GM06990 (cell line): ENCODE measurements at places on chromosomes 4 and X.

GRCh38 chrX:3598709-3599108 lies 114.7 kb downstream of the PRKX start:
- no peak for DNase-seq

DNA sequence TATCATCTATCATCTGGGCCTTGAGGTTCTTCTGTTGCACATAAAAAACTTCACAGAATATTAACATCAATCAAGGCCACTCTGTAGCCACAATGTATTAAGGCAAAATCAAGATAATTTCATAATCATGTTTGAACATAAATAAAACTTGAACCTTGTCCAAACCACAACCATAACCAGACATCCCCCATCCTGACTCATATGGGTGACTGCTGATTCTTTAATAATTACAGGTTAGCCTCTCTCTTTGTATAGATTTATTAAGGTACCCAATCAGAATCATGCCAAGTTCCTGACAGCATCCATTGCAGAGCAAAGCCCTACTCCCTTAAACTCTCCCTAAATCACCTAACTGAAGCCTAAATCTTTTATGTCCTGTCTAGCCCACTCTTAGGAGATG lies 16.7 kb upstream of the AREG start:
- DNase-seq, result no peak

DNA sequence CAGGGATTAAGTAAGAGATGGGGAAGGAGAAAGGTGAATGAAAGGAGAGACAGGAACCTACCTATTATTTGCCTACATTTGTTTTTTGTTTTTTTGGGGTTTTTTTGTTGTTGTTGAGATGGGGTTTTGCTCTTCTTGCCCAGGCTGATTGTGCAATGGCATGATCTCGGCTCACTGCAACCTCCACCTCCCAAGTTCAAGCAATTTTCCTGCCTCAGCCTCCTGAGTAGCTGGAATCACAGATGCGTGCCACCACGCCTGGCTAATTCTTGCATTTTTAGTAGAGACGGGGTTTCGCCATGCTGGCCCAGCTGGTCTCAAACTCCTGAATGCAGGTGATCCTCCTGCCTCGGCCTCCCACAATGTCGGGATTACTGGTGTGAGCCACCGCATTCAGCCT lies 57.9 kb downstream of the BCOR start:
- DNase-seq, result no peak

DNA sequence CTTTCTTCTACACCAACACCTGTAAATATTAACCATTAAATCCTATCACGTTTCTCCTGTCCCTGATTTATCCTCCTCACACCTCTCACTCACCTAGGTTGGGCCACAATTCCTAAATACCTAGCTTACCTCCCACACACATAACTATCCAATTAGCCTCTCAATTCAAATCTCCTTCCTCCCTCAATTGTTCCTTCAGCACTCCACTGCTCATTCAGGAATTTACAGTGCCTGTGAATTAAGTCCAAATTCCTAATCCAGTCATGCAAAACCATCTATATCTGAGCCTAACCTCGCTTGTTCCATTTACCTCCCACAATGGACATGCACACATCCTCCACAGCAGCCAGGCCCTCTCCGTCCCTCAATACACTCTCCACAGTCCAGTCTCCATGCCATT lies 17.5 kb downstream of the ANXA5 start:
- no peak for DNase-seq

GRCh38 chr4:137389911-137390520 lies 142.3 kb downstream of the PCDH18 start:
- no peak for DNase-seq

- DNase-seq, result no peak
Observed at GRCh38 chr4:36709991-36710390, 428.6 kb downstream of the DTHD1 start.

GRCh38 chr4:7642741-7643458 lies 208.2 kb upstream of the PSAPL1 start:
- no peak for DNase-seq

- DNase-seq, result no peak
Observed at GRCh38 chrX:17425551-17425950, 50.6 kb downstream of the NHS start.

GRCh38 chr4:70954032-70954431 lies 39.4 kb upstream of the DCK start:
- no peak for DNase-seq

- DNase-seq, result no peak
Observed at GRCh38 chr4:27007507-27007906, 146.9 kb downstream of the STIM2 start.

DNA sequence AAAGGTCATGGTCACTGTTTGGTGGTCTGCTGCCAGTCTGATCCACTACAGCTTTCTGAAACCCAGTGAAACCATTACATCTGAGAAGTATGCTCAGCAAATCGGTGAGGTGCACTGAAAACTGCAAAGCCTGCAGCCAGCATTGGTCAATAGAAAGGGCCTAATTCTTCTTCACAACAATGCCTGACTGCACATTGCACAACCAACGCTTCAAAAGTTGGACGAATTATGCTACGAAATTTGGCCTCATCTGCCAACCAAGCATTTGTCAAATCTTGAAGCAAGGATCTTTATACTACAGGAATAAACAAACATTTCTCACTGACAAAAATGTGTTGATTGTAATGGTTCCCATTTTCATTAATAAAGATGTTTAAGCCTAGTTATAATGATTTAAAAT lies 90.4 kb downstream of the EIF4E start:
- DNase-seq, result no peak

GRCh38 chr4:38385093-38386004 lies 278.6 kb upstream of the KLF3 start:
- DNase-seq, result no peak

GRCh38 chrX:100745205-100745604 lies 13.3 kb upstream of the SYTL4 start:
- no peak for DNase-seq

DNA sequence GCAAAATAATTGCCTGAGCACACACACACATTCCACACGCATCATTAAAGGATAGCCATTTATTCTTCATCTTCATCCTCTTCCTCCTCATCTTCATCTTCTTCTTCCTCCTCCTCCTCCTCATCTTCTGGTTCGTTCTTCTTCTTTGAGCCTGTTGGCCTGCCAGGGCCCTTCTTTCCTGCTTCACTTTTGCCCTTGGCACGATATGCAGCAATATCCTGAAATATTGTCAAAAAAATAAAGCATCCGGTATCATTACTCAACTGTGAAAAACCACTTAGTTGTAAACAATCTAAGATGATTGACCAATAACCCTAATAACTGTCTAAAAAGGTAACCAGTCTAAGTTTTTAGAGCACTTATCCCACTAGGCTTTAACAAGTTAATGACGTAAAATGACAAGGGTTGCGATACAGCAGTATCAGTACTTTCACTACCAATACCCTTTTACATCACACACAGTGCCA lies 2.1 kb downstream of the HMGB2 start:
- no peak for DNase-seq

DNA sequence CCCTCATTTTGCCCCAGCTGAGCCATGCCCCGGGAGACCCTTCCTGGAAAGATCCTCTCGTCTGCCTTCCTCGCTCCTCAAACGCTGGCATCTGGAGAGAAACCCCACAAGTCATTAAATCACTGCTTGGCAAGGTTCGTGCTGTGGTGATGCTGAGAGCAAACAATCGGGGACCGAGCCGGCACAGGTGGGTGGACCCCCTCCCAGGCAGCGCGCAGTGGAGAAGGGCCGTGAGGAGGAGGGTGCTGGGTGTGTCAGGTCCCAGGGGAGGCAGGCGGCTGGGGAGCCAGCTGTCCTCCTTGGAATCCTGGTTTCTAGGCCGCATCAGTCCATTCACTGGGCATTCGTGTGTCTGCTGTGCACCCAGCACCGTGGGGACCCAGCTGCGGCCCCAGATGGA lies 64.9 kb upstream of the PSAPL1 start:
- DNase-seq, result no peak

GRCh38 chr4:129526812-129527211 lies 430.9 kb downstream of the C4orf33 start:
- DNase-seq, result no peak

GRCh38 chr4:70772929-70773555 lies 51.3 kb downstream of the RUFY3 start:
- DNase-seq, result peak; percentile 35

DNA sequence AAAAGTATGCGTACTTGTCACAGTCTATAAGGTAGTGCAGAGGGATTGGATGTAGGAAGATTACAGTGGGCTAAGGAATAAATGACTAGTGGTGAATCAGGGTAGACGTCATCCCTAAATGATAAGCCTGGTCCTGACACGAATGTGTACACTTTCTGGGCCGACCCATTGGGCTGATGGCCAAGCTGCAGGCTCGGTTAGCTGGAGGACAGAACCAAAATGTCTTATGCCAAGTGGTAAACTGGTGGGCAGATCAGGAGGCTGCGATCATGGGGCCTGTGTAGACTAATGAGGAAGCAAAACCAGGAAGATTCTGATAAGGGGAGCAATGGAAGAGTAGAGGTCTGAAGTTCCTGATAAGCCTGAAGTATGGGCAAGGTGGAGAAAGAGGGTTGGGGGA lies 272.8 kb upstream of the GATB start:
- DNase-seq, result no peak

GRCh38 chr4:145618210-145618931 lies 814 bp upstream of the MMAA start:
- DNase-seq, result no peak

GRCh38 chr4:73681776-73682175 lies 58.6 kb upstream of the CXCL8 start:
- no peak for DNase-seq

GRCh38 chr4:15690020-15690809 lies 8.6 kb downstream of the FAM200B start:
- no peak for DNase-seq

- no peak for DNase-seq
Observed at GRCh38 chr4:176799653-176800052, 6.9 kb upstream of the VEGFC start.

GRCh38 chr4:88027611-88028608 lies 20.5 kb downstream of the PKD2 start:
- no peak for DNase-seq

DNA sequence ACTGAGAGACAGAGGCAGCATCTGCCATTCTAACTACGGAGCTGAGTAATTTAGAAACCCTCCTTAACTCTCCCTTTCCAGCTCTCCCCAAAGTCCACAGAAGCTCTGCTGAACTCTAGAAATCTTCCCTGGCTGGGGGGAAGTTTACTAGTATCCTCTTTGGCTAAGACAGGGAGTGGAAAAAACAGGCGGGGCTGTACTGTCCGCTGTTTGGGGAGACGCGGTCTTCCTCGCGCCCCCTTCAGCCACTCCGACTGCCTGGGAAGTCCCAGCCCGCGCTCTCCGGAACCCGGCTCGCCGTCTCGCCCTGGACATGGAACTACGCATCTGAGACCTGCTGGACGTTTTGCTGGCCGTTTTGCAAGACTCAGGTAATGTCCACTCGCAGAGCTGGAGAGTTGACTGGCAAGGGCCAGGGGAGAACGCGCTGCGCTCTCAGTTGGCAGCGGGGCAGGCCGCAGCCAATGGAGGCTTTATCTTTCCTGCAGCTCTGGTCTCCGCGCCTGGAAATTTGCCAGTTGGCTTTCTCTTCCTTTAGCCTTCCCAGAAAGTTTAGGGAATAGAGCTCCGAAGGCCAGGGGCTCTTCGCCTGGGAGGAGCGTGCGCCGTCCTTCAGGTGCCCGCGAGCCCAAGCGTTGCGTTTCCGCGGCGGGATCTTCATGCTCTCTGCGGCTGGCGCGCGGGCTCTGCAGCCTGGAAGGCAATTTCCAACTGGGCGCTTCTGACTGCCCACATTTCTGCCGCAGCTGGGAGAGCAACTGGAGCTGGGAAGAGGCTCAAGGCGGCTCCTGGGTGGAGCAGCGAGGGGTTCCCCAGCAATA lies 892 bp downstream of the IL1RAPL2 start:
- no peak for DNase-seq

DNA sequence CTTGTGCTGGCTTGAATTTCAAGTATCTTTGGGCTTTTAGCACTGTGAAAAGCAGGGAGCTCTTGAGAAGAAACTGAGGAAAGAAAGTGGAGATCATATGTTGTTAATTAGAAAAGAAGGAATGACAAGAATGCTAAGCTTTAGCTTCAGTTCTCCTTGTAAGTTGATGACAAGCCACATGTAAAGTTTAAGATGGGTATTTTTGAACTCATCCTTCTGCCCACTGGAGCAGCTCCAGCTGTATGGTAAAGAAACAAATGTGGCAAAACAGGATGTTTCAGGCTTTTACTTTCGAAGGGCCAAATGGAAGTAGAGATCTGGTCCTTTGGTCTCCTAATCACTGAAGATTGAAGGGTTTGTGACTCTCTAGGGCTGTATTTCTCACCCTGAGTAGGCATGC lies 137.8 kb downstream of the GUCY2F start:
- no peak for DNase-seq

DNA sequence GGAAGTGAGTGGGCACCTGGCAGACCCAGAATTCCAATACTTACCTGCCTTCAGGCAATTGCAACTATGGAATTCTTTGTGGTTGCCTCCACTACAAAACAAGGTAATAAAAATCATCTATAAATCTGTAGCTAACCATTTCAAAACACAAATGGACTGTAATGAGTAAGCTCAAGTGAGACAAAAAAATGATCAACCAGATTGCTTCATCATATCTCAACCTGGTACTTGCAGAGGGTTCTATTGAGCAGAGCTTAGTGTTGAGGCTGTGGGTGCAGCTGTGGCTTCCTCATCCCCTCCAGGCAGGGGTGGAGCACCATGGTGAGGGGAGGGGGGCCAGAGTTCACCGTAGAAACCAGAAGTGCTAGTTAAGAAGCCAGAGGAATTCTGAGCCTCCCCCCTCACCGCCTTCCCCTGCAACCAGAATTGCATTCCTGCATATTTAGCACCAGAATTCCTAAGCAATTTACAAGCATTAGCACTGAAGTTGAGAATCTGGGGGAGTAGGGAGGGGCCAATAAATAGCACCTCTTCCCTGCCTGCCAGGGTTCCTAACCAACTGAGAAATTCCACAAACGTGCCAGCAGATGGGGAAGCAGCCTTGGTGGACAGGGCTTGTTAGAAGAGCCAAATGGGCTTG lies 11.5 kb downstream of the CTAG1A start:
- no peak for DNase-seq

DNA sequence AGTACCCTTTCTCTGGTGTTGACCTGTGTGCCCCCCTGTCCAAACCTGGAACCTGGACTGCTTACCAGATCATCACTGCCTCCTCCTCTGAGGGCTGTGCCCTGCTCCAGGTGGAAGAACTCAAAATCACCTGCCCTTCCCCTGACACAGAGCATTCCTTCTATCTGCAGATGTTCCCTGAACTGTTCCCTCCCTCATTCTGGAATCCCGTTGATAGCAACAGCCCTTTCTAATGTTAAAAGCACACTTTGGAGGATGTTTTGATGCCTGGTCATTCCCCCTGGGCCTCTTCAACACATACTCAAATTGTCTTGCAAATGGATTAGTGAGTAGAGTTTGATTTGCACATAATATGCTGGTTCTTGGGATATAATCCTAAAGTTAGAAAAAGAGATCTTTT lies 225.8 kb downstream of the FGF13 start:
- DNase-seq, result no peak

GRCh38 chrX:97636473-97637140 lies 752.9 kb downstream of the RPA4 start:
- DNase-seq, result no peak

- DNase-seq, result no peak
Observed at GRCh38 chr4:17630228-17630627, 15.8 kb downstream of the MED28 start.
